CD14-positive monocyte (primary cell): ENCODE measurements at places on chromosomes 6 and 20.

GRCh38 chr6:41088451-41088850, 15.7 kb downstream of the NFYA start:
- no peak for DNase-seq

- no peak for DNase-seq
Measured at GRCh38 chr6:42257614-42258013, 40.0 kb upstream of the MRPS10 start.

GRCh38 chr6:110561696-110562095, 85.3 kb upstream of the SLC22A16 start:
- no peak for DNase-seq

GRCh38 chr6:157159348-157159747, 164.0 kb downstream of the TMEM242 start:
- no peak for DNase-seq

GRCh38 chr6:161985876-161986423, 712.1 kb upstream of the AGPAT4 start:
- no peak for DNase-seq

DNA sequence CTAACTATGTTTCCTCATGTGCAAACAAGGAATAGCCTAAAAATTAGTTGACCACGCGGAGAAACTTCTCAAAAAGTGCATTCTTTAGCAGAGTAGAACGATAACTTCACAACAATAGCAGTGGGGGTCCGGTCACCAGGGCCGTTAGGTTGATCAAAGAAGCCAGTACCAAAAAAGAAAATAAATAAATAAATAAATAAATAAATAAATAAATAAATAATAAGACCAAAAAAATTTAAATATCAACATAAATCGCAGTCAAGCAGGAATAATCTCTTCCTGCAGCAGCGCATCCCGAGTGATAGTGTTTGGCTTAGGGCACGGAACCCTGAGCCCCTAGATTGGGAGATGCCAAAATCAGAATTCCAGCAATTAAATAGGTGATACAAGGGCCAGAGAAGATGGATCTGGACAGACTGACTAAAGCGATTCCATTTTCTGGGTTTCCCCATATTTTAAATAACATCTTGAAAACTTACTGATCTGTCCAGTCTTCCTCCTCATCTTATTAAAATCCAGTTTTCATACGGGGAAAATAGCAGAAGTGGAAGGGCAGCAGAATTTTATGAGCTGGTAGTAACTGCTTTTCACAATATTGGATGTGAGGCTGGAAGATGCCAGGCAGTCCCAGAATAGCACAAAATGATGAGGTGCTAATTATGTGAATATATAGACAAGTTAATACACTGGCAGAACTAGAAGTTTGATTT, 4.4 kb upstream of the OLIG3 start:
- no peak for DNase-seq

GRCh38 chr6:104306211-104306610, 553.5 kb downstream of the HACE1 start:
- DNase-seq = no peak
